ENCODE measurements at places on chromosomes 3 and 15. TPM values are rescaled to one million over a fixed set of nuclear protein-coding genes. Genes with fewer than 3 reads are reported as not detected.

FAM81A gene
- 7.3 TPM for total RNA-seq

WDR49 gene
- total RNA-seq: 0.23 TPM

RLBP1 gene
- total RNA-seq: not detected

IGDCC3 gene
- total RNA-seq: 0.18 TPM

SPTSSB gene
- 3.7 TPM for total RNA-seq

CEMIP gene
- 0.46 TPM for total RNA-seq

SEMA7A gene
- total RNA-seq: 11.2 TPM

C15orf62 gene
- total RNA-seq: 0.33 TPM

ARIH1 gene
- 192 TPM for total RNA-seq

GHSR gene
- not detected for total RNA-seq

PRTG gene
- total RNA-seq: 11.4 TPM

TMEM108 gene
- 0.41 TPM for total RNA-seq

ACTRT3 gene
- 1.7 TPM for total RNA-seq

MLF1 gene
- 51.4 TPM for total RNA-seq

ZKSCAN7 gene
- total RNA-seq: not detected

INSYN1 gene
- 2.6 TPM for total RNA-seq

IGF2BP2 gene
- total RNA-seq: 97.8 TPM

Measured in Panc1 (cell line).